Fibroblast of skin of right quadriceps (primary cell): ENCODE measurements at places on chromosomes 12 and 14.

GRCh38 chr12:63308671-63309070 lies 157.7 kb upstream of the AVPR1A start:
- peak; percentile 28 for DNase-seq

DNA sequence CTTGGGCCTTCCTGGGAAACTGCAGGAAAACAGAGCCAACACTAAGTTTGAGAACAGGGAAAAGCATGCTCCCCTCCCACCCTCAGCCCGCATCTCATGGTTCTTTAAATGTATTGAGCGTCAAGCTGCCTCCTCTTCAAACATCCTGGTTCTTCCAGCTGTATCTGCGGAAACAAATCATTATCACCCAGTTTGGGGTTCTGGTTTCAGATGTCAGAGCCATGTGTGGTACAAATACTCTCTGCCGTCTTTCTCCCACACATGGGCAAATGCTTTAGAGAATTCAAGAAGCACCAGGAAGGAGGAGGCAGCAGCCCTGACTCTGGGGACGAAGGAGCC lies 29.1 kb downstream of the JDP2 start:
- DNase-seq, result no peak

GRCh38 chr12:115349711-115350110 lies 665.7 kb upstream of the TBX3 start:
- no peak for DNase-seq

GRCh38 chr12:32901553-32901952 lies 5.0 kb upstream of the PKP2 start:
- no peak for DNase-seq

GRCh38 chr14:70415788-70416187 lies 1.1 kb downstream of the SYNJ2BP start:
- DNase-seq, result no peak
